ENCODE measurements at places on chromosomes 2 and 18.

- ATAC-seq = no peak
Measured at GRCh38 chr2:6454286-6454990, 411.3 kb downstream of the CMPK2 start.

GRCh38 chr2:158634627-158635026 is 160.5 kb upstream of the DAPL1 start:
- ATAC-seq = no peak

DNA sequence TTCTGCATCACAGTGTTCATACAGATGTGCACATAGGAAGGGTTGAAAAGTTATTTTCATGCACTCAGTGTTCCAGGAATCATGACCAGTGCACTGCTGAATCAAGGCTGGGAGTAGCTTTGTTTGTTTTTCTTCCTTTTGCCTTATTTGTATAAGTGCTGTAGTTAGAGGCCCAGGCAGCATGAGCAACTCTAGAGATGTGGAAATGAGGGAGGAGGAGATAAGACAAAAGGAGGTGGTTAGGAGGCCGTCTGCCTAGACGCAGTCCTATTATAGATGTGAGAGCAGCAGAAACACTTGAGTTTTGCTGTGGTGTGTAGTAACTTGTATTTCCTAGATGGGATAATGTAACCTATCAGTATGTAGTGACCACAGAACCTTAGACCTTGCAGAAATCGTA is 264.3 kb upstream of the RASGRP3 start:
- ATAC-seq = no peak

- no peak for ATAC-seq
Measured at GRCh38 chr2:174996622-174997021, 8.6 kb downstream of the CHN1 start.

- ATAC-seq = no peak
Measured at GRCh38 chr2:110946902-110947301, 173.8 kb upstream of the BCL2L11 start.

DNA sequence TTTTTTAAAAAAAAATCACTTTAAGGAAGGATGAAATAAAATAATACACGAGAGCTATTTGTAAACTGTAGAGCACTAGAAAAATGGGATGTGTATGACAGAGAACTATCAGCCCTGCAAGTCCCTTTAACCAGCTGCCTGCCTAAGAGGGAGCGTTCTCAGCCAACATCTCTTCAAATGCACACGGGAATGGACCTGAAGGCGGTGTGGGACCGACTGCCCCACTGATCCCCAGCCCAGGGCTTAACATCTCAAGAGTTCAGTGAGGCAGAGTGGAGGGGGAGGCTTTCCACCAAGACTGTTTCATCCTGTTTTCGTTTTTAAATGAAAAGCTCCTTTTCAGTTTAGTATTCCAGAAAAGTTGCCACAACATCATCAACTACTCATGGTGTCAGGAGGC is 2.2 kb downstream of the INPP4A start:
- ATAC-seq = no peak

DNA sequence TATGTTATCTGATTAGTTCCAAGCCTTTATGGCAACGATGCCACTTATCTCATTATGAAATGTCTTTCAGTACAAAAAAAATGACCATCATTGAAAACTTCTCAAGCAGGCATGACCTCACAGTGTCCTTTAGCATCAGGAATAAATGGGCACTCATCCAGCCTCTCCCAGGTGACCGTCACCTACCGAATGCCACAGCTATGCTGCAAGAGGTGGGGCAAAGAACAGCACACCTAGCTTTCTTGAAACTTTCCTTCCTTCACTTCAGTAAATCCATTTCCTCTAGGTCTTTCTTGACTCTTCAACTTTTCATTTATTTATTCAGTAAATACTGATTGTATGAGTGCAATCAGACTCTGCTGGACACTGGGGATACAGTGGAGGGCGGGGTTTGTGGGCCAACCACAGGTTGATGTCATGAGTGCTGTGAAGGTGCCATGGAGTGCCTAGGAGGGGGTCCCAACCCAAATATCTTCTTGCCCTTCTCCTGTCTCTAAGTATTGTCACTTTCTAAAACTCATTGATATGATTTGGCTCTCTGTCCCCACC is 54.3 kb upstream of the HK2 start:
- no peak for ATAC-seq

- no peak for ATAC-seq
Measured at GRCh38 chr2:235534678-235535422, 41.0 kb downstream of the AGAP1 start.

DNA sequence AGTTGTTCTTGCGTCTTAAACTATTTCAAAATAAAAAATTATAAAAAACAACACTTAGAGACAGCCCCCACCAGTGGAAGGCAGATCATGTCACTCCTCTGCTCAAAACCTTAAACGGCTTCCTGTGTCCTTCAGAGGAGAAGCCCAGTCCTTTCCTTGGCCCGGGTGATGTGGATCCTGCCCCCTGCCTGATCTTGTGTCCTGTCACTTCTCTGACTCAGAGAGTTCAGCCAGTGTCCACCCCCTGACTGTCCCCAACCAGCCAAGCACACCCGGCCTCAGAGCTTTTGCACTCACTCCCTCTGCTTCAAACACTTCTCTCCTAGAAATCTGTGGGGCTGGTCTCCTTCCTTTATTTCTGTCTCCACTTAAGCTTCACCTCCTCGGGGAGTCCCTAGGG is 35.4 kb downstream of the TOGARAM2 start:
- ATAC-seq = no peak

DNA sequence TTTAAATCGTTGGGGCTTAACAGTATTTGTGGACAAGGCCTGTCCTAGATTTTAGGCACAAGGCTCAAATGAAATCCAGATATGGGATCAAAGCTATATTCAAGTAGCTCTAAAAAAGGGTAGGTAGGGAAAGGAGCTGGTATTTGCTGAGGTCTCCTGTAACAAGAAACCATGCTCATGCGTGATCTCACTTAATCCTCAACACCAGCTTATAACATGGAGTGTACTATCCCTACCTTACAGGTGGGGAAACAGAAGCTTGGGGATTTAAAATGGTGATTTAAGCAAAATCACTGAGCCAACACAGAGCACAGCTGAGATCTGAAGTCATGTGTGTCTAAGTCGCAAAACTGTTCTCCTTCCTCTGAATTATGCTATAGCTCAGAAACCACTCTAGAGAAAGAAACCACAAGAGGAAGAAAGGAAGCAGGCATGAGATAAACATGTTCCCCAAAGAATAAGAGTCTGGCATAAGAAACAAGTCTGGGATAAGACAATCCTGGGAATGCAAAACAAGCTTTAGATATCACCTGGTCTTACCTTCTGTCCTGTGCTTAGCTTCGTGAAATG is 43.1 kb downstream of the CYRIA start:
- ATAC-seq = no peak

- ATAC-seq = no peak
Measured at GRCh38 chr2:40403233-40403836, 48.6 kb downstream of the SLC8A1 start.
